ENCODE measurements at places on chromosomes 13 and 19.

DNA sequence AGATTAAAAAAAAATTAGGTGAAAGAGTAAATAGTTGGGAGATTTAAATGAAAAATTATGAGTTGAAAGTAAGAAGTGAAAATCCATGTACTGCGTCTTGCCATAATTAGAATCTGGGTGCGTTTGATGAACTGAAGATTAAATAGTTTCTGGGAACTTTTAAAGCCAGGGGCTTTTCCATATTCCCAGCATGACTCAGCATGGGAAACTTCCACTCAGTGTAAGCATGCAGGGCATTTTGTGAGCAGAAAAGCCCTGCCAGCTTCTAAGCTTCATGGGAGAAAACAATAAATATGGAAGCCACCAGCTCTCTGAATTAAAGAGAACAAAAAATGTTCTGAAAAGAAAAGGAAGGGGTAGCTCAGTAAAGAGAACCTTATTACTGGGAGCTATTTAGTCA, 62.0 kb upstream of the EDNRB start:
- DNase-seq = no peak

DNA sequence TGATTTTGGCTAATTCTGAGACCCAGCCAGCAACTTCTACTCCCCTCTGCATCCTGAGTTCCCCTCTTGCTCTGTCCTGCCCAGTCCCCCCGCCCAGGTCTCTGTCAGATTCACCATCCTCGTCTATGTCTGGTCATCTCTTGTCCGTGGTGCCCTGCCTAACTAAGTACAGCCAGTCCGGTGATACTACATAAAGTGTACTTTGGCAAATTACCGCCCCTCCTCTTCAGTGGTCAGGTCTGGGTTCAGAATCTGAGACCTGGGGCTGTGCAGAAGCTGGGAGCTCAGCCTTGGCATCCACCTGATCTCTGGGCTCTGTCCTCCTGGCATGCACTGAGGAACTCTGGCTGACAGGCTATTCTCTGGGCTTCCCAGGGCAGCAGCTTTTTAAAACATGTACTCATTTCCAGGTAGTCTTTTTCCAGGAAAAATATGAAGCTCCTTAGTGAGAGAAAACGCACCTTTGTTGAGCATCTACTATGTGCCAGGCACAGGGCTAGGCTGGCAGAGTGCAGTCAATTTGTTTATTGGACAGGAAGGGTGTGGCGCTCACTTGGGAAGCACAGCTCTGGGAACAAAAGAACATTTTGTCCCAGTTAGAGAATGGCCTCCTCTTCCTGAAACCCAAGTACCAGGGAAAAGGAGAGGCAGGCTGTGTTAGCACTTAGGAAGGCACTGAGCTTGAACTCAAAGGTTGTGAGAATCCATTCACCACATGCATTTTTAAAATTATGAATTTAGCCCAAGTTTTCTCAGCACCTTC, 88.9 kb downstream of the TSHZ3 start:
- DNase-seq = no peak

DNA sequence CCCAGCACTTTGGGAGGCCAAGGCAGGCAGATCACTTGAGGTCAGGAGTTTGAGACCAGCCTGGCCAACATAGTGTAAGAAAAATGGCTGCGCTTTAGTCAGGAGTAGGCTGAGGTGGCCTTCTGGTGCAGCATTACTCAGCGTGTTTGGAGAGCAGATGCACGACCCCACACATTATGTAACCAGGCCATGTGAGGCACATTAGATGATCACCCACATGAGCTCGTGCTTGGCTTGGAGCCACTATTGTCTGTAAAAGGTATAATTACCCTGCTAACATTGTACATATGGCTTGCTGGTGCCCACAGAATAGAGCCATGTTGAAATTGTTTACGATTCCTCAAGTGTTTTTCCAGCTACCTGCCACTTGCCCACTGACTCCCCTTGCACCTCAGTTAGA, 24.0 kb upstream of the SCEL start:
- no peak for DNase-seq

GRCh38 chr19:48568345-48568886, 16.4 kb downstream of the SULT2B1 start:
- no peak for DNase-seq

DNA sequence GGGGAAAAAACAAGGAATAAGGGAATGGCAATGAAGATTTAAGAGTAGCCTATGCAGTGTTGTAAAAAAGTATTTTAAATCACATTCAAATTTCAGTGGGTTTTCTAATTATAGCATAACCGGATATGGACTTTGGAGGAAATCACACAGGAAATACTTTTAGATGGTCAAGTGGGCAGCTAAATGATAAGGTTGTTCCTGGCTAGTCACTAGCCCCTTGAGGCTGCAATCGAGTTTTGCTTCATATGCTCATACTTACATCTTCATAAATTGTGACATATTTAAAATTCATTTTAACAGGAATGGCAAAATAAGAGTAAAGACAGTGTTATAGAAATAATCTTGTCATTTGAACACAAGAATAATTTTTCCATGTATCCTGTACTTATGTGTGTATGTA, 88.9 kb downstream of the WDFY2 start:
- no peak for DNase-seq
